NCI-H2107 (cell line): ENCODE measurements at places on chromosomes 4 and X.

DNA sequence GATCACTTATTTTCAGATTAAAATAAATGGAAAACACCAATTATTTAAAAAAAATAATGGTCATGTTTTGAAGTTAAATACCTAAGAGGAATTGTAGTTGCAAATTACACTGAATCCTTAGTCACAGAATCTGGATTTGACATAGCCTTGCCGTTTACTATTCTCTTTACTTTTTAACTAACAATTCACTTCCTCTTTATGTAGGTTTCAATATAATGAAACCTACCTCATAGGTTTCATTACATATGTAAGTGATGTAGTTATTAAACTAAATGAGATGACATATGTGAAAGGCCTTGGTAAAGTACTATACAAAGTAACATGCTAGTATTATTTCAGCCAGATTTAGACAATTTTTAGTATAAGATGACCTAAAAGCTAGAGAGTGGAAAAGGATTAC lies 6.5 kb downstream of the SPP1 start:
- DNase-seq: no peak

- no peak for DNase-seq
Measured at GRCh38 chr4:82697561-82697960, 101.0 kb downstream of the SCD5 start.

- DNase-seq: no peak
Measured at GRCh38 chrX:10350981-10351380, 194.2 kb downstream of the CLCN4 start.

- DNase-seq: no peak
Measured at GRCh38 chrX:126658447-126658846, 105.8 kb upstream of the DCAF12L1 start.

DNA sequence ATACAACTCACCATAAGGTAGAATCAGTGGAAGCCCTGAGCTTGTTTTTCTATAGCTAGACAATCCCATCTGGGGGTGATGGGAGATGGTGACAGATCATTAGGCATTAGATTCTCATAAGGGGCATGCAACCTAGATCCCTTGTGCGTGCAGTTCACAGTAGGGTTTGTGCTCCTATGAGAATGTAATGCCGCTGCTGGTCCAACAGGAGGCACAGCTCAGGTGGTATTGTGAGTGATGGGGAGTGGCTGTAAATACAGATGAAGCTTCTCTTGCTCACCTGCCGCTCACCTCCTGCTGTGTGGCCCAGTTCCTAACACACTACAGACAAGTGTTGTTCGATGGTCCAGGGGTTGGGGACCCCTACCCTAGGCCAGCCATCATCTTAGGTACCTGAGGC lies 5.9 kb upstream of the GATB start:
- no peak for DNase-seq

GRCh38 chr4:158912390-158912789 lies 143.6 kb downstream of the FNIP2 start:
- DNase-seq: no peak
